ENCODE measurements at places on chromosomes 2 and 18.

- no peak for DNase-seq
Measured at GRCh38 chr2:233059547-233059796, 670 bp upstream of the INPP5D start.

DNA sequence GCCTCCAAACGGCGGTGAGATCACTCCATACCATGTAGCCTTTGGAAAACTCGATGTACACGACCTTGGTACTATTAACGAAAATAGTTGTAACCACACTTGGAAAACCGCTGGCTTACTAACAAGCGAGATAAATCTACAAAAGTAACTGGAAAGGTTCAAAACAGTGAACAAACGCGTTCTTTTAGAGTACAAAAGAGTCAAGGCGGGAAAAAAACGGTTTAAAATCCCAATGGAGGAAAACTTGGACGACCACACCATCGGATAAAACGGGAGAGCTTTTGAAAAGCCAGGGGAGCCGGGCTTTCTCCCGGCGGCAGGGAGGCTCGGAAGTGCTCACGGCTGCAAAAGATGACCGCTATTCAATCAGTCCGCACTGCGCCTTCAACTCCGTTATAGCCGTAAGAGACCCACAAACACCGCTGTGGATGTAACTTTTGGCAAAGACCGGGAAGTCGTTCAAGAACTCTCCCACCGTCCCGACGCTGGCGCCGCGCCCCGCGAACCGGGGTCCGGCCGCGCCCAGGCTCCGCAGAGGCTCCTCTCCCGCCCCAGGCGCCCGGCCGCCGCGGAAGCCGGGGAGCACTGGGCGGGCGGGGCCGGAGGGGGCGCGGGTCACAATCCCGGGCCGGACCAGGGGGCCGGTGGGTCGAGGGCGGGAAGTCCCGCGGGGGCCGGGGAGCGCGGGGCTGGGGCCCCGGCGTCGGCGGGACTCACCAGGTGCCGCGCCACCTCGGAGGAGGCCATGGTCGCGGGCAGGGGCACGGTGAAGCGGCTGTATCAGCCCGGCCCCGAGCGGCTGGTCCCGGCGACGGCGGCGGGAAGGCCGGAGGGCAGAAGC, 465 bp downstream of the SEPTIN10 start:
- no peak for DNase-seq

GRCh38 chr2:28247734-28248133, 144.9 kb upstream of the FOSL2 start:
- no peak for DNase-seq

DNA sequence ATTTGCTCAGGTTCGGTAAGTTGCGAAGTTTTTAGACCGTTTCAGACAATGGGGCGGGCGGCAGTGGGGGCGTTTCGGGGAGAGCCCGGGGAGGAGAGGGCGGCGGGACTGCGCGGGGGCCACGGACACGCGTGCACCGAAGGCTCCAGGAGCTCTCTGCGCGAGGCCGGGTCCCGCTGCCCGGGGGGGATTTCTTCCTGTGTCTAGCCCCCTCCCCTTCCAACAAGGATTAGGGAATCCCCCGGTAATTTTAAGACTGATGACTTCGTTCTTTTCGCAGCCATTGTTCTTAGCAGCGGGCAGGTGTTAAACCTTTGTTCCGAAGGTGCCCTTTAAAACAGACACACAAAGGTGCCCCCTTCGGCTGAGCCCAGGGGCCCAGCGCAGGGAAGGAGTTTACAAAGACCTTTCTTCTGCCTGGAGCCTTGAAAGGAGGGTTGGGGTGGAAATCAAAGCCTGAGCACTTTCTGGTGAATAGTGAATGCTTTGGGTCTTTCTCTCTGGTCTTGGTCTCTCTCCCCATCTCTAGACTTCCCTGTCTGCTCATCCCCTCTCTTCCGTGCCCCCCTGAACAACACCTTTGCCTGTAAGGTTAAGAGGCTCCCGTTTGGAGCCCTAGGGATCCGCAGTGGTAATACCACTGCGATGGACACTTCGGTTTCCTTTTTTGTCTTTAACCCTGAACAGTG, 2.1 kb downstream of the TRIB2 start:
- peak; percentile 22 for DNase-seq

- peak; percentile 53 for DNase-seq
Measured at GRCh38 chr2:60964651-60965498, 52.6 kb upstream of the PEX13 start.

DNA sequence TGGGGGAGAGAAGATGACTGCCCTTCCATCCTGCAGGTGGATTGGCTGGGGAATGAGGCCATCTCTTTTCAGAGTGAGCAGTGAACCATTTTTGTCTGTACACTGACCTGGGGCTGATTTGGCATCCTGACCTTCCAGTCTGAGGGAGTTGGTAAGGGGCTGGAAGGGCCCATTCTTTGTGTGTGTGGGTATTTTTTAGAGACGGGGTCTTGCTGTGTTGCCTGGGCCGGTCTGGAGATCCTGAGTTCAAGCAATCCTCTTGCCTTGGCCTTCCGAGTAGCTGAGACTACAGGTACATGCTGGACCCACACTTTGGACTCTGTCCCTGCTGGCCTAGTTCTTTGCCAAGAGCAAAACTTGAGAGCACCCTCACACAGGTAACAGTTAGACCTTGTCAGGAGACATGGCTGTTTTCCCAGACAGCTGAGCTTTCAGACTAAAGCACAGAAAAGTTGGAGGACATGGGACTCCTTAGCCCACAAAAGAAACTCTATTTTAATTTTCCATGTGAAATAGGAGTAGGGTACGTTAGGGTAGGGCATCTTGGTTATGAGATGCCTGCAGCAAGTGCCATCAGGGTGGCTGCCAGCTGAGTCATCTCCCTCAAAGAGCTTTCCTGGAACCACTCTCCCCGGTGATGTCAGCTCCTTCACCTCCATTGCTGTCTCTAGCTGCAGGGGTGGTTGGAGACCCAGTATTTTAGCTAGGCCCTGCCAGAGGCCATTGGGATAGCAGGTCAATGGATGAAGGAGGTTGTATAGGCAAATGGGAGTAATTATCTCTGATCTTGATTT, 60.7 kb downstream of the DGKD start:
- no peak for DNase-seq

GRCh38 chr2:12694990-12695774, 21.6 kb upstream of the TRIB2 start:
- no peak for DNase-seq

GRCh38 chr2:195451160-195451559, 205.9 kb upstream of the SLC39A10 start:
- no peak for DNase-seq

Data from central memory CD4-positive, alpha-beta T cell (primary cell).